Aorta (tissue), 5 donors: ENCODE measurements at places on chromosomes 5 and 9. TPM values are rescaled to one million over a fixed set of nuclear protein-coding genes. Genes with fewer than 3 reads are reported as not detected.

DNA sequence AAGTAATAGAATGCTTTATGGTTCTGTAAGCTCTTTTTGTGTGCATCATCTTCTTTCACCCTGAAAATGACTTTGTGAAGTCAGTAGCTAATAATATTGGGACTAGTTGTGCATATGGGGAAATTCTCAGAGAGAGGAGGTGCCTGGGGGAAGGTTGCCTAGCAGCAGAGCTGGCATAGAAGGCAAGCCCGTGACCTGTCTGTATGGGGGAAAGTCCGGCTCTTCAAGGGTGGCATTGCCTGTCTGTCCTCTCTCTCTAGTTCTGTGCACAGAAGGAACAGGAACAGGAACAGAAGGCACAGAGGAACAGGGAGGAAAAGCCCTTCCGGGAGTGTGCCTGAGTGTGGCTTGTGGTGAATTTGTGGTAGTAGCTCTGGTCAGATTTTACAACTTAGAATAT, 33.1 kb downstream of the SH3GL2 start:
- no peak overlapping the region for H3K4me3 ChIP-seq
- H3K27ac ChIP-seq, result no peak overlapping the region
- H3K36me3 ChIP-seq, result no peaks in the 10 kb centered on the region
- H3K27me3 ChIP-seq, result no peaks in the 10 kb centered on the region
- no peaks in the 10 kb centered on the region for H3K4me1 ChIP-seq

DNA sequence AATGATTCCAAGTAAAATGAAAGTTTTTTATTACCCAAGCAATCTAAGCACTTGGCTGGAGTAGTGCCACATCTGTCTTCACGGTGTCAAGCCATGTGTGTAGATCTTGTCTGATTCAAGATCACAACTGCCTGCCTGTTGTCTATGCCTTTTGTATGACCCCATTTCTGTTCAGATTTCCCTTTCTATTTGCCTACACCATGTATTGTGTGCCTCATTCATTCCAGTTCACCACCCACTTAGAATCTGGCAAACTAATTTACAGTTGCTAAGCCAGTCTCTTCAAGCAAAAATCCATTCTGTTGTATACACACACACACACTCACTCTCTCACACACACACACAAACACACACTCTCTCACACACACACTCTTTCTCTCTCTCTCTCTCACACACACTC, 33.7 kb downstream of the GLDC start:
- H3K27ac ChIP-seq, result no peak overlapping the region
- H3K4me1 ChIP-seq, result no peaks in the 10 kb centered on the region
- no peak overlapping the region for H3K4me3 ChIP-seq
- DNase-seq, result no peak
- H3K36me3 ChIP-seq, result no peaks in the 10 kb centered on the region
- no peaks in the 10 kb centered on the region for H3K27me3 ChIP-seq

GRCh38 chr9:98328770-98329169, 73.3 kb upstream of the TBC1D2 start:
- no peaks in the 10 kb centered on the region for H3K36me3 ChIP-seq
- H3K4me1 ChIP-seq, result no peaks in the 10 kb centered on the region
- H3K27me3 ChIP-seq, result peaks cover 2% of the 10 kb centered on the region
- no peak overlapping the region for H3K4me3 ChIP-seq

- H3K4me3 ChIP-seq, result no peak overlapping the region
- H3K27ac ChIP-seq, result no peak overlapping the region
- H3K4me1 ChIP-seq, result no peaks in the 10 kb centered on the region
- H3K27me3 ChIP-seq, result no peaks in the 10 kb centered on the region
Measured at GRCh38 chr9:69762527-69762926, 2.7 kb upstream of the PTAR1 start.

GRCh38 chr9:86241216-86241615, 18.2 kb downstream of the C9orf153 start:
- H3K4me1 ChIP-seq, result no peaks in the 10 kb centered on the region
- H3K27me3 ChIP-seq, result no peaks in the 10 kb centered on the region
- H3K4me3 ChIP-seq, result no peak overlapping the region
- H3K36me3 ChIP-seq, result no peaks in the 10 kb centered on the region
- no peak overlapping the region for H3K27ac ChIP-seq
- DNase-seq, result no peak

DNA sequence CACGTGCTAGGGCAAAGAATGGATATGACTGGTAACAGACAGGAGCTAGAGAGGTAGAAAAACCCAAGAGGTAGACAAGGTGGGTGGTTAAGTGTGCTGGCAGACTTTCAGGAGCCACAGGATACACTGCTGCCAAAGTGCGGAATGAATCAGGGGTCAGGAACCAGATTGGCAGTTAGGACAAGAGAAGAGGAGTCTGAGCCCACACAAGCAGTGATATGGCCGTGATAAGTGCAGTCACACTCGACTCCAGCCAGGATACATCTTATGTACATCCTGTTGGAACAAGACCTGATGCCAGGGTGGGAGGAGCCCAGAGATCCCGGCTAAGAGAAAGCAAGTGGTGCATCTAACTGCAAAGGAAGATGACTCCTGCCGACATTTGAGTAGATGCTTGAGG, 10.0 kb downstream of the SLIT3 start:
- H3K4me1 ChIP-seq, result no peaks in the 10 kb centered on the region
- H3K27me3 ChIP-seq, result no peaks in the 10 kb centered on the region
- DNase-seq, result no peak
- no peak overlapping the region for H3K4me3 ChIP-seq
- H3K36me3 ChIP-seq, result no peaks in the 10 kb centered on the region
- H3K27ac ChIP-seq, result no peak overlapping the region

Gene MSX2
- total RNA-seq, result 2.9 TPM

- no peaks in the 10 kb centered on the region for H3K36me3 ChIP-seq
- no peak for DNase-seq
- no peak overlapping the region for H3K27ac ChIP-seq
- no peak overlapping the region for H3K4me3 ChIP-seq
Measured at GRCh38 chr5:90746119-90746518, 187.5 kb downstream of the ADGRV1 start.

DNA sequence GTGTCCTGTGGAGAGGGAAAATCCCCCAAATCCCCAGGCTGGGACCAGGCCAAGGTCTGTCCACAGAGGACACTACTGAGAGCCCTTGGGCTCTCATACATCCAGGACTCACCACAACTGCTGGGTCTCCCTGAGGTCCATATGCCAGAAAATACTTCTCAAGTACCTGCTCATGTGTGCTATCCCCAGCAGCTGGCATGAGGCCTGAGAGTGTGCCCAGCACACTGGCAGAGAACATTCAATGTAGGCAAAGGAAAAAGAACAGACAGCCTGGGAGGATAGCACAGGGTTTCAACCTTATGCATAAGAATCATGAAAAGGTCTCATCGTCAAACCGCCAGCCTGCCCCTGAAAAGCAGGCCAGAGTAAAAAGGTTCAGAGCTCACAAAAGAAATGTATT, 154.1 kb upstream of the TAS2R1 start:
- no peak for DNase-seq
- H3K4me1 ChIP-seq, result no peaks in the 10 kb centered on the region
- H3K4me3 ChIP-seq, result no peak overlapping the region
- H3K27me3 ChIP-seq, result no peaks in the 10 kb centered on the region

DNA sequence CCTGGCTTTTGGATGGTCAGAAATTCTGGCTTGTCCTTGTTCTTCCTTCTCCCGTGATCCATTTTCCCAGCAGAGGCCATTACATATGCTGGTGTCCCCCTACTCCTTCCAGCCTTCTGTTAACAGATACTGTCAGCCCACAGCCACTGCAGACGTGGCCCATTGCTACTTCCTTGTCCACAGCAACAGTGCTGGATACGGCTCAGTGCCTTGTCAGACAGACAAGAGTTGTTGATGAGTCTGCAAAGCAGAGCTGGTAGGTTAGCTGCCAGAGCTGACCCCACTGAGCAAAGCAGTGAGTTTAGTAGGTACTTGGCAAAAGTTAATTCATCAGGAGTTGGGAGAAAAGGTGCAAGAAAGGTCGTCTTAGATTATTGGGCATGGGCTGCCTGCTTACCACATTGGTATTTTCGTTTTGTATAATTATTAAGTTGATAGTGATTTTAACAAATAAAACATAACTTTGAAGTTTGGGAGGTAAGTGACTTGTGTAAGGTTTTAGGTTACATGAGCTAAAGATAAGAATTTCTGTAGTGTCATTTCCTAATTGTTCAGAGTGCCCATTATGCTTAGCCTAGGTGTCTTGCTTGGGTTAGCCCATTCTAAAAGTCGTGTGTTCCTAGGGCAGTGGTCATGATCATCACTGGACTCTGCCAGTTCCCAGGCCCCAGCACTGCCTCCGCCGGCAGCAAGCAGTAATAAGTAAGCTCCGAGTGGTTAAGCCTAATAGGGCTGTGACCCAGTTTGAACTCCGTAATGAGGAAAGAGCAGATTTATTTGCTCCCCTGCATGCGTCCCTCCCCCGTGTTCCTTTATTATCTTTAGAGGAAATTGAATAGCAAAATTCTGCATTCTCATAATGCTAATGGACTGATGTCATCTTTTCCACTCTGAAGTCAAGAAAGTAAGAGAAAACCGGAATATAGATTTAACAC, 292.0 kb downstream of the FANCC start:
- peak overlapping the region; percentile 1 for H3K4me3 ChIP-seq
- DNase-seq, result peak; percentile 87
- peak overlapping the region; percentile 100 for H3K27ac ChIP-seq

Gene IER5L
- total RNA-seq, result 28.3 TPM

GRCh38 chr9:81791076-81791475, 101.7 kb upstream of the TLE1 start:
- H3K27ac ChIP-seq, result no peak overlapping the region
- H3K4me3 ChIP-seq, result no peak overlapping the region
- H3K4me1 ChIP-seq, result peaks cover 1% of the 10 kb centered on the region
- DNase-seq, result no peak
- no peaks in the 10 kb centered on the region for H3K27me3 ChIP-seq

GRCh38 chr5:34663771-34664496, 7.8 kb downstream of the RAI14 start:
- no peak overlapping the region for H3K27ac ChIP-seq
- no peak overlapping the region for H3K4me3 ChIP-seq
- H3K36me3 ChIP-seq, result no peaks in the 10 kb centered on the region

Gene NR4A3
- total RNA-seq, result 60.3 TPM

DNA sequence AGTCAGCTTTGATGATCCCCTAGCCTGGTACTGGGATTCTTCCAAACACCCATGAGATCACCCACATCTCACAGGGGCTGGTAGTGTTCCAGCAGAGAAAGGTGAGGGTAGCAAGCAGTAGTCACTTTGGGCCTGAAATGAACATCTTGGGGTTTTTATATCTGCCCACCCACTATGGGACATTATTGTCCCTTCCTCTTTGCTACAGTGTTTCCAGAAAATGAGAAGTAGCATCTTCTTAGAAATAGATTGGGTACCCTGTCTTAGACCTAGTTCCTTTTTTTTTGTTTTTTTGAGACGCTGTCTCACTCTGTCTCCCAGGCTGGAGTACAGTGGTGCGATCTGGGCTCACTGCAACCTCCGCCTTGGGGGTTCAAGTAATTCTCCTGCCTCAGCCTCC, 249.2 kb upstream of the ANKRD55 start:
- no peak overlapping the region for H3K27ac ChIP-seq
- H3K4me3 ChIP-seq, result no peak overlapping the region
- H3K36me3 ChIP-seq, result no peaks in the 10 kb centered on the region
- H3K27me3 ChIP-seq, result no peaks in the 10 kb centered on the region

- H3K4me3 ChIP-seq, result no peak overlapping the region
- DNase-seq, result no peak
- no peak overlapping the region for H3K27ac ChIP-seq
- no peaks in the 10 kb centered on the region for H3K36me3 ChIP-seq
- no peaks in the 10 kb centered on the region for H3K27me3 ChIP-seq
- no peaks in the 10 kb centered on the region for H3K4me1 ChIP-seq
Measured at GRCh38 chr5:127111112-127111511, 37.8 kb upstream of the C5orf63 start.

DNA sequence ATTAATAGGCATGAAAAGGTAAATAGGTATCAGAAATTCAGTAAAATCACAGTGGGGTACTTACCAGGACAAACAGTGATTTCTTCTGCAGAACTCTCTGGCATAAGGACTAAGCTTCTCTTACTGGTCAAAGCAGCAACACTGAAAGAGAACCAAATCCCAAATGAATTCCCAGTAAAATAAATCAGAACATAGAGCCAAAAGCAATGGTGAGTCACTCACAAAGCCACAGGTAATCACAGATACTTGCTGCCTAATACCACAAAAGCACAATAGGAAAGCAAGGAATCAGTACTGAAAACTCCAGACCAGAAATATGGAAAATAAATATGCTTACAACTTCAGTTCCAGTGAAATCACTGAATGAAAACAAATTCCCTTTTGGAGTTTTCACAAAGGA, 50.7 kb downstream of the UIMC1 start:
- no peak overlapping the region for H3K4me3 ChIP-seq
- no peak for DNase-seq
- H3K27ac ChIP-seq, result no peak overlapping the region

Gene CATSPER3
- total RNA-seq, result 0.63 TPM

- H3K36me3 ChIP-seq, result no peaks in the 10 kb centered on the region
- no peak for DNase-seq
- no peak overlapping the region for H3K27ac ChIP-seq
- no peak overlapping the region for H3K4me3 ChIP-seq
- H3K4me1 ChIP-seq, result no peaks in the 10 kb centered on the region
- peaks cover 2% of the 10 kb centered on the region for H3K27me3 ChIP-seq
Measured at GRCh38 chr9:84266087-84266561, 74.4 kb downstream of the SLC28A3 start.

Gene ANXA2R
- 2.7 TPM for total RNA-seq

GRCh38 chr5:121251954-121252353, 599.7 kb upstream of the FTMT start:
- H3K27ac ChIP-seq, result no peak overlapping the region
- H3K36me3 ChIP-seq, result no peaks in the 10 kb centered on the region
- H3K4me1 ChIP-seq, result no peaks in the 10 kb centered on the region
- DNase-seq, result no peak
- H3K27me3 ChIP-seq, result no peaks in the 10 kb centered on the region

- H3K36me3 ChIP-seq, result no peaks in the 10 kb centered on the region
- no peak overlapping the region for H3K4me3 ChIP-seq
- DNase-seq, result no peak
- no peaks in the 10 kb centered on the region for H3K27me3 ChIP-seq
- H3K4me1 ChIP-seq, result no peaks in the 10 kb centered on the region
Measured at GRCh38 chr5:72698481-72698880, 118.0 kb upstream of the TNPO1 start.

GRCh38 chr5:29114331-29114768, 2076.0 kb upstream of the CDH9 start:
- H3K4me3 ChIP-seq, result no peak overlapping the region
- H3K36me3 ChIP-seq, result no peaks in the 10 kb centered on the region
- H3K4me1 ChIP-seq, result no peaks in the 10 kb centered on the region
- H3K27me3 ChIP-seq, result no peaks in the 10 kb centered on the region

- H3K36me3 ChIP-seq, result no peaks in the 10 kb centered on the region
- no peaks in the 10 kb centered on the region for H3K4me1 ChIP-seq
- H3K27ac ChIP-seq, result no peak overlapping the region
- no peak for DNase-seq
- H3K27me3 ChIP-seq, result no peaks in the 10 kb centered on the region
Measured at GRCh38 chr5:122423221-122423620, 111.2 kb downstream of the SNCAIP start.

- H3K36me3 ChIP-seq, result no peaks in the 10 kb centered on the region
- H3K27ac ChIP-seq, result no peak overlapping the region
- no peak overlapping the region for H3K4me3 ChIP-seq
- no peaks in the 10 kb centered on the region for H3K4me1 ChIP-seq
- H3K27me3 ChIP-seq, result no peaks in the 10 kb centered on the region
Measured at GRCh38 chr9:16413509-16414016, 456.9 kb downstream of the BNC2 start.

GRCh38 chr5:54692631-54693030, 175.1 kb downstream of the SNX18 start:
- H3K27ac ChIP-seq, result peak overlapping the region; percentile 60
- H3K36me3 ChIP-seq, result no peaks in the 10 kb centered on the region
- H3K27me3 ChIP-seq, result no peaks in the 10 kb centered on the region
- H3K4me3 ChIP-seq, result no peak overlapping the region
- H3K4me1 ChIP-seq, result peaks cover 25% of the 10 kb centered on the region

GRCh38 chr5:78483809-78484521, 123.5 kb downstream of the SCAMP1 start:
- H3K4me1 ChIP-seq, result peaks cover 12% of the 10 kb centered on the region
- H3K27me3 ChIP-seq, result no peaks in the 10 kb centered on the region
- no peak overlapping the region for H3K27ac ChIP-seq
- peaks cover 2% of the 10 kb centered on the region for H3K36me3 ChIP-seq
- H3K4me3 ChIP-seq, result no peak overlapping the region
- no peak for DNase-seq
